ENCODE measurements at places on chromosomes 2 and 18. TPM values are rescaled to one million over a fixed set of nuclear protein-coding genes. Genes with fewer than 3 reads are reported as not detected.

ATP8B1 gene
- total RNA-seq, result 43.4 TPM

PRSS56 gene
- total RNA-seq, result not detected

TSPYL6 gene
- total RNA-seq, result not detected

MYO3B gene
- 0.11 TPM for total RNA-seq

ZNF396 gene
- 0.13 TPM for total RNA-seq

VIT gene
- not detected for total RNA-seq

FAM237A gene
- total RNA-seq, result not detected

SCN9A gene
- total RNA-seq, result 8.3 TPM

TRAPPC8 gene
- 39.4 TPM for total RNA-seq

SNORC gene
- total RNA-seq, result 0.63 TPM

CUL3 gene
- 47.8 TPM for total RNA-seq

KCNS3 gene
- 2.9 TPM for total RNA-seq

NETO1 gene
- total RNA-seq, result not detected

CABLES1 gene
- 8.9 TPM for total RNA-seq

PTH2R gene
- total RNA-seq, result not detected

Measured in GM23248 (cell line).